ENCODE measurements at places on chromosomes 16 and 17. TPM values are rescaled to one million over a fixed set of nuclear protein-coding genes. Genes with fewer than 3 reads are reported as not detected.

DNA sequence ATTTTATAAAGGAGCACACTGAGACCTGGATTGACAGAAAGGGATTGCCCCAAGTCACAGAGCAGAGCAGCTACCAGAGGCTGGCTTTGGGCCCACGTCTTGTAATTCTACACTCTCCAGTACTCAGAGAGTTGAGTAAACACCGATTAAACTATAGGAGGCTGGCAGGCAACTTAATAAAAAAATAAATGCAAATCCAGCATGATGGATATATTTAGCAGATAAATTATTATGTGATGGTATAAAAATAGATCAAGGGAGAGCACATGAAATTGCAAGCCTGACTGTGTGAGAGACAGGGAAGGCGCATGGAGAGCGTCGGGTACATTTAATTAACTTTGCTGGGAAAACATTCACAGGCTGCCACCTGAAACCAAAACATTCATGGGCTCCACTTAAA lies 87.7 kb upstream of the CCL2 start:
- DNase-seq = no peak

DNA sequence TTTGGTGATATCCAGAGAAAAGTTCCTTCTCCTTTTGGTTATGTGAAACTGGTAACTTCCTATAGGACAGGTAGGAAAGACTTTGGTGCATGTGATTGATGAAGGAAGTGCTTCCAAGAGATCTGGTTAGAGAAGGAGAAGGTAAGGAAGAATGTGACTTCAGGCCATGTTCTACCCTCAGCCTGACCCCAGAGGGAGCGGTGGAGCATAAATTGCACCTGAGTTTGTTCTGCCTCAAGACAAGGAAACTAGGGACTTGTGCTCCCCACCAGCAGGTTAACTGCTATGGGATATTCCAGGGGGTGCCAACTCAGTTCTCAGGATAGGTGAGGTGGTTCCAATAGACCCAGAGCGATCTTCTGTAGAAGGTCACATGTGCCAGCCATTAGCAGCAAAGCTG lies 299.3 kb upstream of the XYLT1 start:
- no peak for DNase-seq

DNA sequence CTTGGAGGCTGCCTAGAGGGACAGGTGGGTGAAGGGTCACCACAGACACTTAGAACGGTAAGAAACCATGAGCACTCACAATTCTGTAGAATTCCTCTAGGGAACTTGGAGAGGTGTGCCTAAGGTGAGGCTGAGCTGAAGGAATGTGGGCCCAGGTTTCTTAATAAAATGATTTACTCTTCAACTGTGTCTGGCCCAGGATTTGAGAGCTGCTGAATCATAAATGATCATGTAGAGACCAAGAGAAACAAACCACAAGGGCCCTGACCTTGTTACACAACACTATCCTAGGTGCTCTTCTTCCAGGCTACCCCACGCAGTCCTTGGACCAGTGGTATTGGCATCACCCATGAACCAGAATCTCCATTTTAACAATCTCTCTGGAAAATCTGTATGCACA lies 27.7 kb downstream of the ZNF18 start:
- DNase-seq = no peak

DNA sequence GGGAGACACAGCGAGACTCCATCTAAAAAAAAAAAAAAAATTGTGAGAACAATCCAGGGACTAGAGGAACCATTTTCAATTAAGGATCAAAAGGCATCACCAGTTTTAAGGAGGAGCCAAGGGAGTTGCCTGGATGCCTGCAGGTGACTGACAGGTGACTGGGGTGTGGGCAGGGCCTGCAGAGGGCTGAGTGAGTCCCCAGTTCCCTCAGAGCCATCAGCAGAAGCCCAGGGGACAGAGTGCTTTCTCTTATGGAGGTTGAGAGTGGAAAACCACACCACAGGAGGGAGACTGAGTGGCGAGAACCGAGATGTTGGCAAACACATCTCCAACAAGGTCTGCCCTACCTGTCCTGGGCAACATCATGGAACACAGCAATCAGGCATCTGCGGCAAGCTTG lies 27.1 kb upstream of the CREBBP start:
- DNase-seq = no peak

GRCh38 chr16:4411684-4412083 lies 4.7 kb downstream of the CORO7 start:
- no peak for DNase-seq

DNA sequence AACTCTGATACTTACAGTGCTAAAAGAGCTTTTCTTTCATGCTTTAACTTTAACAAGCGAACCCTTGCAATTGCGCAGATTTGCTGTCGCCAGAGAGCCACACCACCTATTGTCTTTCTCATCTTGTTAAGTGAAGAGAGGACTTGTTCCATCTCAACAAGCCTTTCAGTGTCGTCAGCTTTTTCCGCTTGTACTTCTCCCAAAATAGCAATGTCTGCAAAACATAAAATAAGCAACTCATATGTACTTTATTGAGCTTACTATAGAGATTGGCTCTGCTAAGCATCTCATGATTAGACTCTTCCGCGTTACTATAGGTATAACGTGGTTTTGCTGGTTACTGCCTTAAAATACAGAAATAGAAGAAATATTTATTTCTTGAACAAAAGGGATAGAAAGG lies 51.9 kb downstream of the ABCA8 start:
- no peak for DNase-seq

GRCh38 chr16:89187032-89187769 lies 13.1 kb downstream of the SLC22A31 start:
- DNase-seq = no peak

DNA sequence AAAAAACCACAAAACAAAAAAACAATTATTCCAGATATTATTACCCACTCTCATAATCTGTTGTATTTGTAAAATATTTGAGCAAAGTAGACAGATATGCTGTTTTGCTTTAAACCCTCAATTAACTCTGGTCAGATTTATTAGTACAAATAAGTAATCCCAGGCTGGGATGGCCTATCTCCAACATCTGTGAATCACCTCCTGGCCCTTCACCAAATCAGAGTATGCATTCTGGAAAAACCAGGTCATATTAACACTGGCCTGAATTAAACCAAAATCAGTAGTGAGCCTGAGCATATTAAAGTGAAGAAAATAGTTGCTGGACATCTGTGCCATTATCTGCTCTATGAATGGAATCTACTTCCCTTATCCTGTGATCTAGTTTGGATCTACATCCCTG lies 41.0 kb downstream of the STAT3 start:
- DNase-seq = no peak

DNA sequence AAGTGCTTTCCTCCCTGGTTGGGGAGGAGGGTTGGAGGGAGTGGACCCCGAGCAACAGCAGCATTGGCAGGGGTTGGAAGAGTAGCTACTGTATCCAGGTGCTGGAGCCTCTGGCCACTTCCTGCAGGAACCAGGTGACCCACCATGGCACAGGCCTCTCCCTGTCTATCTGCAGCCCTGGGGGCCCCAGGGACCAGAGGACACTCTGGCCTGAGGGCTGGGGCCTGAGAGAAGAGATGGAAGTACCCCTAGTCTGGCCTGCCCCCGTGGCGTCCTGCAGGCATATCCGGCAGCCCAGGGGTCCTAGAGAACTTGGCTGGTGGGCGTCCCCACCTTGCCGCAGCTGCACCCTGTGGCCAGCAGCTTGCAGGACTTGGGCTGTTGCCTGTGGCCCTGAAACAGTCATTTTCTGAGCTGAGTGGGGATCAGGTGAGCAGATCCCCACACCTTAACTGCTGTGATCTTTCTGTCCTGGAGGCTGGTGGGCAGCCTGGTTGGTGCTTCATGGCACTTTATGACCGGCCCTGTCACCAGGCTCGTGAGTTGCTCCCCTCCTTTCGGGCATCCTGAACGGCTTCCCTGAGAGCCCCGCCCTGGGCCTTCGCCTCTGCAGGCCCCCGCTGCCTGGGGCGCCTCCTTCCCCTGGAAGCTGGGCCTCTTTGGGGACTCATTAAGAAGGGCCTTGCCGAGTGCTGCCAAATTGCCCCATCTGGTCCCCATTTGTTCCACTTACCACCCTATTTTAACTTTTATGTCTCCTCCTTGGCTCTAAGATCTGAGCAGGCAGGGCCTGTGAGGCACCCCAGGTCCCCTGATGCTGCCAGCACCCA lies 298.6 kb downstream of the SEC14L1 start:
- DNase-seq = no peak

The C16orf92 gene
- polyA plus RNA-seq = not detected

The VMP1 gene
- polyA plus RNA-seq = 88.4 TPM

The TRAPPC1 gene
- polyA plus RNA-seq = 146 TPM

The KIAA0753 gene
- polyA plus RNA-seq = 42.2 TPM

The RANBP10 gene
- polyA plus RNA-seq = 34.4 TPM
